ENCODE measurements at places on chromosomes 7 and 10.

- no peak for DNase-seq
Observed at GRCh38 chr10:127922675-127923366, 15.9 kb downstream of the PTPRE start.

DNA sequence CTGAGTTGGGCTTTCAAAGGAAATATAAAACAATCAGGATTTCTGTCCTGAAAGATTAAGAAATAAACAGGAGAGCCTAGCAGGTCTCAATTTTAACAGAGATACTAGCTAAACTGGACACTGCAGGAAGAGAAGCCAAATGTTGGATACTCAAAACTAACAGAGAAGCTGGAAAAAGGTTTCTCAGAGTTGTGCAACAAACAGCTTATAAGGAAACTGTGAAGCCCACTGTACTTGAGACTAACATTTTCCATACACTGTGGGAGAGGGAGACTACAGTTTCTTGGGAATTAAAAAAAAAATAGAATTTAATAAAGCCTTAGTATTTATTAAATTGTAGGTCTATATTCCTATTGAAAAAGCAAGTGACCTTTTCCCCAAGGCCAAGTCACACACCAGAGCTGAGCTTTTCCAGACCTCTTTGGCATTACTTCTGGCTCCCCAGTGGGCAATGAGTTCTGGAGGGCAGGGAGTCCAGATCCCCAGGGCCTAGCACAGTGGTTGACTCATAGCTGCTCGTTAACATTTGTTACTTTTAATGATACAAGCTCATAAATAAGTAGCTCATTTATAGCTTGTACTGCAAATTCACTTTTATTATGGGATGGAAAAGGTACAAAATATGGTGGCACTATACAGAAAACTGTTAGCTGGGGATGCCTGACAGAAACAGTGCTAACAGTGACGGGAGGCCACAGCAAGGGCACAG, 68.3 kb downstream of the MINDY3 start:
- no peak for DNase-seq

GRCh38 chr10:46560952-46561351, 4.5 kb upstream of the GPRIN2 start:
- no peak for DNase-seq

DNA sequence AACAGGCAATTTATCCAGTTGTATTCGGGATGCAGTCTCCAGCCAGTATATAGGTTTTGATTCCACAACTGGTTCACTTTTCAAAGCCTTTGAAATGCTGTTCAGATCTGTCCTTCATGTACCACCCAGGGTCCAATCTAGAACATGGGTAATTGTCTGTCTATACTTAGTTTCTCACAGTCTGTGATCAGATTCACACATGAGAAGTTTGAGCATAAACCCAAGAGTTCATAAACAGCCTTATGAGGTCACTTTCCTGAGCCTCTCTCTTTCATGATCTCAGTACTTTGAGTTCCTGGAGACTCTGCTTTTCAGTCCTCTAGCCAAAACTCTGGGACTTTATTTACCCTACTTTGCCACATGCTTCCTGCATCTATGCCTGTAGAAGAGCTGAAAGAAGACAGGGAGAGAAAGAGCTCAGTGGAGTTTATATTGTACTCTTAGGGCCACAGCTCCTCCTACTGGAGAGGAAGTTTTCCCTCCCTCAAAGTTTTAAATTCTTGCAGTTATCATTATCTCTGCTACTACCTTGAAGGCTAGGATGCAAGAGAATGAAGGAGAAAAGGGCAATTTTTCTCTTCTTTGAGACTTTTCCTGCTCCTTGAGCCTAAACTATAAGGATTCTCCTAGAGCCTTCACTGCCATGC, 172.0 kb downstream of the ZEB1 start:
- DNase-seq: no peak

GRCh38 chr10:6082496-6083395, 6.1 kb upstream of the RBM17 start:
- no peak for DNase-seq

DNA sequence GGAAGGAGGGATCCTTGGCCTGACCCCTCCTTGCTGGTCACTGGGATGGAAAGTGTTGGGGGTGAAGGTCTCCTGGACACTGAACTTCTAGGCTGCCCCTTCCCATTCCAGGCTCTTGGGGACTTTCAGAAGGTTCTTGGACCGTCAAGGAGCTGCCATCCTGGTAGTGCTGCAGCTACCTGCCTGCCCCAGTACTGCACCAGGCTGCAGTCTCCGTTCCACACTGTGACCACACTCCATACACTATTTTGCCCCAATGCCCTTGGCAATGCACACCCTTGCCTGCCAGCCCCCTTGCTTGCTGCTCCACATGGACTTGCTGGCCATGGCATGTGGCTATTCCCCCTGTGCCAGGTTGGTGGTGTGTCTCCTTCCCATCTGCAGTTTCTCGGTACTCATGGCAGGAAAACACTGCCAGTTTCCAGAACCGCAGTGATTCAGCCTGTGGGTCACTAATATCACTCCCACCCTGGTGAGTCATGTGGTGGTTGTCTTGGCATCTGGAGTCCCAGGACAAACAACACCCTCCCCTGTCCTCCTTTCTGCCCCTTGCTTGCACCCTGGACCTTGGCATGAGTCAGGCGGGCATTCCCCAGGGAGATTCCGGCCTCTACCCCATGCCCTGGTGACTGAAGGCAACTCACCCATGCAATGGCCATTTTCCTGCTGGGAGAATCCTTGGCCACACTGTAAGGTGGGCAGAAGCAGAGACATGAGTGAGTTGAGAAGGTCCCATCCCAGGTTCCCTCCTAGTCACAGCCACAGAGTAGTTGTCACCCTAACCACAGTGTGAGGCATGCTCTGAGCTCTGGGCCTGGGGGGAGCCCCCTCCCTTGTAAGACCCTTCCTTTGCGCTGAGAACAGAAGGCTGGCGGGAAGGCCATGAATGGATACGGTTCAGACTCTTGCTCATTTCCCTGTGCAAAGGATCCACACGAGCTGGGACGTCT, 32.8 kb downstream of the GOLGA7B start:
- no peak for DNase-seq

DNA sequence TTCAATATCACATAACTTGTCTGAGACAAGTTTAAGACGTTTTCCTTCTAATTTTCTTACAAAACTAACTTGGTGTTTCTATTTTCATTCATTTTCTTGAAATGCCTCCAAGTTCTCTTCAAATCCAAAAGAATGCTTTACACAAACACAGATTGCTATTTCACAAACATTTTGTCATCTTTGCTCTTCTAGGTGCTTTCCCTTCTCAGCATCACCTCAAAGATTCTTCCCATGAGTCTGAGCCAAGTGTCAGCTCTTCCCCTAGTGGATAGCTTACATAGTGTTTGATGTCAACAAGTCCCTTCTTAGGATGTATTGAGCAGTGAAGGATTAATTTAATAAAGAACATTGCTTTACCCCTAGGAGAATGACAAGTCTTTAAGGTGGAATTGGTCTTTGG, 38.1 kb upstream of the SEMA3A start:
- no peak for DNase-seq

GRCh38 chr10:74381291-74381853, 230.4 kb downstream of the ADK start:
- no peak for DNase-seq

- no peak for DNase-seq
Observed at GRCh38 chr7:41451826-41452225, 251.1 kb downstream of the INHBA start.

DNA sequence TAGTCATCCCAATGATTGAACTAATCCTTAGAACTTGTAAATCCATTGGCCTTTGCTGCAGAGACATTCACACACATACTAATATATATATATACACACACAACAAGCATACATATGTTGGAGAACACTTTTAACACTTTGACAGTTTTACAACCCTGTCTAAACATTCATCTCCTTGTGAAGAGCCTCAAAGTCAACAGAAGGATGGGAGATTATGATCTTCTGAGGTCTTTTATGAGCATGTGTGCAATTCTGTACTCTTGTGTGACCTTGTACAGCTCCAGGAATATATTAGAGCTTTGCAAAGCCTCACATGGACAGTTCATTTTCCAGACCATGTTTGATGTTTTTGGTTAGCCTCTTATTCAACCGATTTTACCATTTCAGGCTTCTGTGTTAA, 589.0 kb downstream of the NXPH1 start:
- no peak for DNase-seq

DNA sequence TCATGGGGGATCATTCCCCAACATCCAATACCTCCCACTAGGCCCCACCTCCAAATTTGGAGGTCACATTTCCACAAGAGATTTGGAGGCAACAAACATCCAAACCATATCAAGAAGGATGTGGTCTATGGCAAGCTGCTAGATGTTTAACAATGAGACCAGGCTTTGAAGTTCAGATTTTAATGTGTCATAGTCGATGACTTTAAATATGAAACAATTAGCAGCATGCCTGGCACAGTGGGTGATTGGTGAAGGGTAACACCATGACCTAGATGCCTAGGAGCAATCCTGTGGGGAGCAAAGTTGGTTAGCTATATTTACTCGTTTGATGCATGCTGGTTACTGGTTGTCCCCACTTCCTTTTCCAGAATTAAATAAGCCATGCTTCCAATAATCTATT, 356.4 kb upstream of the VWC2 start:
- no peak for DNase-seq

DNA sequence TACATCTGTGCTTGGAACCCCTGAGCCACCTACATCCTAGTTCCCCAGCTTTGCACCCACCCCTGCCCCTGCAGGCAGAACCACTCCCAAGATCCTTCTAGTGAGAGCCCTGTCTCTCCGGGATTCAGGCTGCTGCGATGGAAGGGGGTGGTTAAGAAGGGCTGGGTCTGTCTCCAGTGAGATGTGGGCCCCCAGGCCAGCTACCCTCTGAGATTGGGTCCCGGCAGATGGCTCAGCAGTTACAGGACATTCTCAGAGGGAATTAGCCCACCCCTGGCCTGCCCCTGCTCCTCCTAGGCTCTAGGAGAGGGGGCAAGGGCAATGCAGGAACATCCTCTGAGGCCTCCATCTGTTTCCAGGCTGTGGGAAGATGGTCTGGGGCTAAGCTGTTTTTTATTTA, 27.7 kb downstream of the SLC29A3 start:
- DNase-seq: no peak

- no peak for DNase-seq
Observed at GRCh38 chr7:143300959-143301935, 13.1 kb downstream of the CASP2 start.

DNA sequence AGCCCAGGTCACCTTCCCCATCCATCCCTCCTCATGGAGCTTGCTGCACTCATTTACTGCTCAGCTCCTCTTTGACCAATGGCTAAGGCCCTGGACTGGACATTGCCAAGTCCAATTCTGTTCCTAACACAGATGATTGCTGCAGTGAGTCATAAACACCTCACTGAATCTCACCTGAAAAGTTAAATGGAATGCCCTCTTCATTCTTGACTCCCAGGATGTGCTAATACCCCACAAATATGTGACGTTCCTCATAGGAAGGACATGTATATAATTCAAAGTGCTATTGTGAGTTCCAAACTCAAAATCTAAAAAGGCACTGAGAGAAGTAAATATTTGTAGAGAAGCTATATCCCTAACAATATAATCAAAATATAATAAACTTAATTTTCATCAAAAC, 73.5 kb upstream of the DLX6 start:
- DNase-seq: no peak

GRCh38 chr10:26243351-26243720, 26.8 kb downstream of the GAD2 start:
- DNase-seq: no peak

DNA sequence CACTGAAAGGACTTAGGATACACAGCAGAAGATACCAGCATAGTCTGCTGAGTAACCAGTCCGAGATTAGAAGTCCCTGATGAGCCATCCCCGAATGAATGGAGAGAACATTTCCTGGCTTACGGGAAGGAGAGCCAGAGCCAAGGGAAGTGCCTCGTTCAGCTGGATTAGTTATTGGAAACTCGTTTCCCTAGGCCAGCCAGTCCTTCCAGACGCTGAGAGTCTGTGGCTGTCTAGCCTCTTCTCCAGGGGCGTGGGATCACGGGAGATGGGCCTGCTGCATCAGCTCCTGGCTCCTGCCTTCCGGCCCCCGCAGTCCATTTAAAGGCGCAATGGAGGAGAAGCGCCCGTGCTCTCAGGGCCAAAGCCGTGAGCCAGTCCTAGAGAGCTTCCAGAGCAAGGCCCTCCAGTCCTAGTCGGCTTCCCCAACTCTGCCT, 712.8 kb downstream of the PARD3 start:
- no peak for DNase-seq

DNA sequence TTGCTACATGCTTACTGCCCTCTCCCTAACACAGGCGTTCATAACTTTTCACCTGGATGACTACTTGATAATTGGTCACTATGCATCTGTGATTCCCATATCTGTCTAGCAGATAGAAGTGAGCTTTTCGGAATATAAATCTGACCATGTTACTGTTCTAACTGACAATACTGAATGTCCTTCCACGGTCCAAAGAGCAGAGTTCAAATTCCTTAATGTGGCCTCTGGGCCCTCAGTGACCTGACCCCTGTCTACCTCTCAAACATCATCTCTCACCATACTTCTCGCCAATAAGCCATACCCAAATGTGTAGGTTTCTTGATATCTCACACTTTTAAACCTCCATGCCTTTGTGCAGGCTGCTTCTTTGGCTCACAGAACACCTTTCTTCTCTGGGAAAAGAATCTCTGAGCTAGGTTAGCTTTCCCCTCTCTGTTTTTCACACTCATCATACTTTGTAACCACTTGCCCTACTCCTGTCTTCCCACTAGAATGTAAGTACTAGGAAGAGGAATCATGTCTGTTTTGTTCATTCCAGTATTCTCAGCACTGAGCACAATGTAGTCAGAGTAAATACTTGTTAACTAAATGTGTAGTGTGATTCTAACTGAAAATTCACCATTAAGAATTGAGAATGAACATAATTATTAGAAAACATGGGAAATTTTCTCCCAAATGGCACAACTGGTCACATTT, 39.2 kb upstream of the LRRC17 start:
- no peak for DNase-seq

- no peak for DNase-seq
Observed at GRCh38 chr10:22491480-22491879, 146.2 kb downstream of the SPAG6 start.

GRCh38 chr10:129396021-129396722, 70.9 kb upstream of the MGMT start:
- DNase-seq: no peak

- DNase-seq: no peak
Observed at GRCh38 chr7:101869901-101870290, 52.5 kb downstream of the CUX1 start.

GRCh38 chr10:71266147-71266917, 52.7 kb upstream of the SLC29A3 start:
- DNase-seq: no peak

DNA sequence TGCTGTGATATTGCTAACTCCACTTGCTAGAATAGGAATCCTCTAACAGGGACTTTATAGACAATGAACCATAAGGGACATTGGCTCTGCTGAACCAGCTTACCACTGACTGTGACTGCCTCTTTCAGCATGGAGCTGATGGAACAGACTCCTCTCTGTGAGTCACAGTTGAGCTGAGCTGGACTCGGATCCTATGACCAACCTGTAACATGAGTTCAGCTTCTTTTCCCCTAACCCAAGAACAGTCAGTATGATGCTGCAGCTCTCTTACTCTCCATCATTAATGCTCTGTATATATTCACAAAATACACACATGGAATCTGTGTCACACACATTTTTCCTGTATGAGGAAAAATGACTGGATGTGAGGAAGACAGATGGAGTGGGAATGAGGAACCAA, 177.9 kb upstream of the BET1 start:
- DNase-seq: no peak
